ENCODE measurements at places on chromosomes 11 and 22. TPM values are rescaled to one million over a fixed set of nuclear protein-coding genes. Genes with fewer than 3 reads are reported as not detected.
A peak's percentile ranks its signal among the peaks of the same experiment; 100 is the strongest.

Gene MN1
- 0.06 TPM for total RNA-seq

Gene ANKK1
- 0.14 TPM for total RNA-seq

Gene CRACR2B
- 0.76 TPM for total RNA-seq

GRCh38 chr11:113833151-113833550 lies 42.2 kb downstream of the USP28 start:
- no peak overlapping the region for H3K4me3 ChIP-seq
- no peaks in the 10 kb centered on the region for H3K27me3 ChIP-seq
- H3K27ac ChIP-seq = no peak overlapping the region

DNA sequence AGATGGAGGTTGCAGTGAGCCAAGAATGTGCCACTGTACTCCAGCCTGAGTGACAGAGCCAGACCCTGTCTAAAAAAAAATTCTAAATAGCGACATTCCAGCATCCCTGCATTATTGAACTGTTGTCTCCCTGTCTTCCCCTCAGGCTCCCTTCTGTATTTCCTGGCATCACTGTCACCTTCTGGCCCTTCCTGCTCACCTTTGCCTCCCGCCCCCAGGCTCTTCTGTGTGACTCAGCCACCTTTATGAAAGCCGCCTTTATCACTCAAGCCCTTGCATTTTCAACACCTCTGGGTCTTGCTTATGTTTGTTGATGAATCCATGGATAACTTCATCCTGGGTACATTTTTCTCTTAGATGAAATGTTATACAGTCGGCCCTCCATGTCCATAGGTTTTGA lies 21.1 kb downstream of the UBASH3B start:
- peaks cover 10% of the 10 kb centered on the region for H3K36me3 ChIP-seq
- peak overlapping the region; percentile 6 for H3K4me3 ChIP-seq
- peak overlapping the region; percentile 73 for H3K27ac ChIP-seq
- peaks cover 56% of the 10 kb centered on the region for H3K4me1 ChIP-seq

DNA sequence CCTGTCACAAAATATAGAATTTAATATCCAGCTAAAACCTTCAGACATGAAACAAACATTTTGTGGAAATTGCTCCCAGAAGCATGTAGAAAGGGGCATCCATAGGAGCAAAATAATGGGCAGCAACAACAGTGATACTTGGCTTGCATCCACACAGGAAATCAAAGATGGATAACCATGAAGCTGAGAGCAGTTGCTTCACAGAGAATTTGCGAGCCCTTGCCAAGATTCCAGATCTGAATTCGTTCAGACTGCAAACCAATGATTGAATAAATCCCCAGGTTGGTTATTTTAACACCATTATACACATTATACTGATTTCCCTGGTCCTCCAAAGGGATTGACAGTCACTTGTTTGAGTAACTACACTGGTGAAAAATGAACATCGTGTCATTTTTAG lies 15.6 kb upstream of the OR51L1 start:
- H3K4me3 ChIP-seq = no peak overlapping the region
- no peaks in the 10 kb centered on the region for H3K36me3 ChIP-seq
- H3K27me3 ChIP-seq = no peaks in the 10 kb centered on the region
- no peak for DNase-seq
- H3K4me1 ChIP-seq = no peaks in the 10 kb centered on the region
- H3K27ac ChIP-seq = no peak overlapping the region

DNA sequence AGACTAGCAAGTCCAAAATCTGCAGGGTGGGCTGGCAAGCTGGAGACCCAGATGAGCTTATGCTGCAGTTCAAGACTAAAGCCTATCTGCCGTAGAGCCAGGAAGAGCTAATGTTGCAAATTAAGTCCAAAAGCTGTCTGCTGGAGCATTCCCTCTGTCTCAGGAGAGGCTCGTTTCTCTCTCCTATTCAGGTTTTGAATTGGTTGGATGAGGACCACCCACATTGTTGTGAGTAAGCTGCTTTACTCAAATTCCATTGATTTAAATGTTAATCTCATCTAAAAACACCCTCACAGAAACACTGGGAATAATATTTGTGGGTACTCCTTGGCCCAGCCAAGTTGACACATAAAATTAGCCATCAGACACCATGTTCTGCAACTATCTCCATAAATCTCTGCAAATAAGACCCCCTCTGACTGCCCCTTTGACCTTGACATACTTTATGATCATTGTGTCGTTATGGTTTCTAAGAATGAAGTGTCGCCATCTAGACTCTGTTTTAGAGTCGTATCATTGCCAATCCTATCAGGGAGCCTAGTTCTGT lies 16.8 kb upstream of the CUL5 start:
- no peaks in the 10 kb centered on the region for H3K27me3 ChIP-seq
- H3K27ac ChIP-seq = no peak overlapping the region
- H3K4me1 ChIP-seq = no peaks in the 10 kb centered on the region
- DNase-seq = no peak

- H3K4me1 ChIP-seq = no peaks in the 10 kb centered on the region
- H3K4me3 ChIP-seq = no peak overlapping the region
- DNase-seq = no peak
- H3K27me3 ChIP-seq = peaks cover 7% of the 10 kb centered on the region
- no peak overlapping the region for H3K27ac ChIP-seq
Measured at GRCh38 chr11:124301548-124301947, 12.2 kb downstream of the OR8D1 start.

GRCh38 chr11:114959953-114960505 lies 281.7 kb downstream of the NXPE2 start:
- no peak overlapping the region for H3K4me3 ChIP-seq
- H3K4me1 ChIP-seq = no peaks in the 10 kb centered on the region
- H3K27ac ChIP-seq = no peak overlapping the region

- DNase-seq = no peak
- no peaks in the 10 kb centered on the region for H3K4me1 ChIP-seq
- H3K27me3 ChIP-seq = no peaks in the 10 kb centered on the region
- no peaks in the 10 kb centered on the region for H3K36me3 ChIP-seq
- H3K27ac ChIP-seq = no peak overlapping the region
Measured at GRCh38 chr11:80529726-80530125, 1088.9 kb upstream of the TENM4 start.

- DNase-seq = no peak
- no peaks in the 10 kb centered on the region for H3K27me3 ChIP-seq
- H3K4me1 ChIP-seq = no peaks in the 10 kb centered on the region
- no peak overlapping the region for H3K4me3 ChIP-seq
Measured at GRCh38 chr11:28526406-28526751, 418.2 kb downstream of the METTL15 start.

GRCh38 chr22:50169181-50169759 lies 1.3 kb upstream of the PANX2 start:
- H3K4me1 ChIP-seq = no peaks in the 10 kb centered on the region
- DNase-seq = no peak
- H3K27me3 ChIP-seq = peaks cover 46% of the 10 kb centered on the region
- H3K4me3 ChIP-seq = peak overlapping the region; percentile 66

GRCh38 chr11:32615422-32615821 lies 31.8 kb downstream of the EIF3M start:
- H3K36me3 ChIP-seq = peaks cover 3% of the 10 kb centered on the region
- DNase-seq = no peak
- no peak overlapping the region for H3K4me3 ChIP-seq
- H3K4me1 ChIP-seq = no peaks in the 10 kb centered on the region

- DNase-seq = no peak
- peaks cover 1% of the 10 kb centered on the region for H3K4me1 ChIP-seq
- no peak overlapping the region for H3K4me3 ChIP-seq
- H3K36me3 ChIP-seq = no peaks in the 10 kb centered on the region
- H3K27ac ChIP-seq = no peak overlapping the region
- no peaks in the 10 kb centered on the region for H3K27me3 ChIP-seq
Measured at GRCh38 chr11:62811659-62812058, 6.4 kb upstream of the NXF1 start.

DNA sequence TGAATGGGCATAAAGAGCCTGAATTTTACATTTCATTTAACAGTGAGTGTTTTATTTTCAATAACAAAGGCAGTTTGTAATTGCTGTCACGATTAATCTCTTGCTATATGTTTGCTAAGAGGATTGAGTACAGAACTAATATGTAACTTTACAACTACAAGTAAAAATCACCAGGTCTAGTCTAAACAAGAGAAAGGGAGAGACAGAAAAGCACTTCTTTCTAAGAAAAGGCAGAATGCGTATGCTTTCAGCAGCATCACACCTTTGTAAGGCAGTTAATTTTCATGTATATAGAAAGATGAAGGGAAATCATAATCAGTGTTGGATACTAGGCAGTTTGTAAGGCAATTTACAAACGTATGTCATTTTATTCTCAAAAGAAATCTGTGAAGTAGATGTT lies 169.8 kb downstream of the NELL1 start:
- H3K36me3 ChIP-seq = no peaks in the 10 kb centered on the region
- H3K27ac ChIP-seq = no peak overlapping the region
- H3K27me3 ChIP-seq = no peaks in the 10 kb centered on the region

DNA sequence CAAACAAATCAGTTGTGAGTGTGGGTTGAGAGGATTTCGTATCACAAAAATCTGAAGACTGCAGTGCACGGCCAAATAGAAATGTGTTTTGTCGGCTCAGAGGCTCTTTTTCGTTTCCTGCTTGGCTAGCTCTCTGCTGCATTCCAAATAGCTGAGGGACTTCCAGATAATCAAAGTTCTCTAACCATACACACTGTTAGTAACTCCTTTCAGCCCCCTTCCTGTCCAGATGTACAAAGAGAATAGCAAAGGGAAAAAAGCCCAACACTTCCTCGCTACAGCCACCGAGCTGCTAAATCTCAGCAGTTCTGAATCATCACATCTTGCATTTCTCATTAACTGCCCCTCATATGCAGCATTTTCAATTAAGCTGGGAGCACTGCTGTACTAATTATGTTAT lies 203.1 kb downstream of the TENM4 start:
- H3K36me3 ChIP-seq = no peaks in the 10 kb centered on the region
- no peaks in the 10 kb centered on the region for H3K4me1 ChIP-seq
- no peaks in the 10 kb centered on the region for H3K27me3 ChIP-seq
- no peak for DNase-seq
- no peak overlapping the region for H3K27ac ChIP-seq
- no peak overlapping the region for H3K4me3 ChIP-seq

GRCh38 chr11:3831378-3832239 lies 9.2 kb downstream of the RHOG start:
- H3K27ac ChIP-seq = peak overlapping the region; percentile 81
- H3K4me1 ChIP-seq = peaks cover 58% of the 10 kb centered on the region
- H3K36me3 ChIP-seq = peaks cover 73% of the 10 kb centered on the region

GRCh38 chr11:80103142-80103859 lies 662.5 kb upstream of the TENM4 start:
- H3K4me3 ChIP-seq = no peak overlapping the region
- H3K36me3 ChIP-seq = no peaks in the 10 kb centered on the region
- no peaks in the 10 kb centered on the region for H3K27me3 ChIP-seq
- DNase-seq = no peak
- H3K4me1 ChIP-seq = no peaks in the 10 kb centered on the region
- no peak overlapping the region for H3K27ac ChIP-seq

GRCh38 chr11:58429273-58429672 lies 1.4 kb upstream of the OR5B2 start:
- no peak overlapping the region for H3K27ac ChIP-seq
- H3K36me3 ChIP-seq = peaks cover 13% of the 10 kb centered on the region
- no peaks in the 10 kb centered on the region for H3K4me1 ChIP-seq

GRCh38 chr11:7906481-7906880 lies 24.6 kb downstream of the OR10A6 start:
- DNase-seq = no peak
- H3K36me3 ChIP-seq = no peaks in the 10 kb centered on the region
- H3K4me3 ChIP-seq = no peak overlapping the region
- no peak overlapping the region for H3K27ac ChIP-seq
